AG10803 (cell line): ENCODE measurements at places on chromosomes 1 and 21.
A peak's percentile ranks its signal among the peaks of the same experiment; 100 is the strongest.

- peak; percentile 70 for DNase-seq
Observed at GRCh38 chr21:35467566-35467965, 418.5 kb upstream of the RUNX1 start.

DNA sequence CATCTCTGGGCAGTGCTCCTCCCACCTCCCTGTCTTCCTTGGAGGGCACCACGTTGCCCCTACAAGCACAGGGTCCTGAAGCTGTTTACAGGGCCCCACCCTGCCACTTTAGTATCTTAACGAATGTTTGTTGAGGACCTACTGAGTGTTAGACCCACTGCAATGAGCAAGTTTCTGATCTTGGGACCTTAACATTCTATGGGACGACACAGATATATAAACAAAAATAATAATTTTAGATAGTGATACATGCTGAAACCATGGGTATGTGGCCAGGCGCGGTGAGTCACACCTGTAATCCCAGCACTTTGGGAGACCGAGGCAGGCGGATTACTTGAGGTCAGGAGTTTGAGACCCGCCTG is 10.1 kb downstream of the ENTREP3 start:
- DNase-seq, result no peak

DNA sequence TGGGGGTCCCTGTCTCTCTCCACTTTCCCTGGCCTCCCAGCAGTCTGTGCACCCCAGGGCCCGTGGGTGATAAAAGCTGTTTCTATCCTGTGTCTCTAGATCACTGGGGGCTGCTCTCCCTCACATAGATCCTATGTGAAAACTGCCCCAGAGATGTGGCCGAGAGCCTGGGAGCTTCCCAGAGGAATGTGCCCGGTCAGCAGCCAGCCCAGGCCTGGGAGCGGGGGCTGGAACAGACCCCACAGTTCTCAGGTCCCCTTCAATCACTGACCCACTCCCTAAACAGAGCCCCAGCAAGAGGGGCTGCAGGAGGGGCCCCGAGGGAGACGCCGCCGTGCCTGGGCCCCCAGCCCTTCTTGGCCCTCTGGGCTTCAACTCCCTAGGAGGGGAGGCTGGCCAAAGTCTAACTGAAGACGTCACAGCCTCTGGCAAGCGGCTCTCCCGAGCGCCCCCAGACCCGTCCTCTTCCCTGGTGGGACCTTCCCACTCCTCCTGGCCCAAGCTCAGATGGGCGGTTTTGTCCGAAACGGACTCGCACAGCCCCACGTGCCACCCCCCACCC is 403 bp downstream of the MXRA8 start:
- no peak for DNase-seq

- no peak for DNase-seq
Observed at GRCh38 chr1:53738205-53739108, 507 bp downstream of the GLIS1 start.

GRCh38 chr1:112790920-112791722 is 76.0 kb upstream of the PPM1J start:
- DNase-seq, result no peak
